ENCODE measurements at places on chromosomes 11 and 22.

- no peak for DNase-seq
Measured at GRCh38 chr11:47607380-47607779, 13.2 kb upstream of the C1QTNF4 start.

DNA sequence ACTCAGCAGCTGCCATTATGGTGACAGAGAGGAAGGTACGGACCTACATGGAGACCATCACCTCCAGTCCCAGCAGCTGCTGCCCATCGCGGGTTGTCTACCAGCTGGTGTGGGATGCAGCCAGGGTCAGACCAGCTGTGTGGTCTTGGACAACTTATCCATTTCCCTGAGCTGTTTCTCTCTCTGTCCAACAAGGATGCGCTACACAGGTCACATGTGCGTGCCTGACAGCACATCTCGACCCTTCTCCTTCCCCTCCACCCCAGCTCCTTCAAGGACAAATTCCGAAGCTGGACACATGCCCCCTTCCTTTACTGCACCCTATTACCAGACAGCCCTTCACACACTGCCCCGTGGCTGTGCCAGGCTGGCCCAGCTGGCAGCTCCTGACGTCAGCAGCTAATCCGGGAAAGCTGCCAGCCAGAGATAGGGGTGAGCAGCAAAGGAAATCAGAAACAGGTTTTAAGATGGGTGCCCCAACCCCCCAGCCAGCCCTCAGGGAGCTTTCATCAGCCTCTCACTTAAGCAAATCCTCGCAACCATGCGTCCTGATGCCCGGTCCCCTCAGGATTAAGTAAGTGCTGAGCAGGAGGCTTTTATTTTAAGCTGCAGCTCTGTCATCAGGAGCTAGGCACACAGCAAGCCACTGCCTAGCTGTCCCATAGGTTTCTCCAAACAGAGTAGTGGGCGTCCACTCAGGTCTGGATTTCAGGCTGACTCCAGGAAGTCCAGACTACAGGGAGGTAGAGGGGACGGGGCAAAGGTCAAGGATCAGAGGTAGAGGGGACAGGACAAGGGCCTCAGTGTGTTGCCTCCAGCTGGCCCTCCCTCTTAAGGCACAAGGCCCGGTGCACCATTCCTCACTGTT, 20.3 kb downstream of the TEF start:
- DNase-seq = no peak

DNA sequence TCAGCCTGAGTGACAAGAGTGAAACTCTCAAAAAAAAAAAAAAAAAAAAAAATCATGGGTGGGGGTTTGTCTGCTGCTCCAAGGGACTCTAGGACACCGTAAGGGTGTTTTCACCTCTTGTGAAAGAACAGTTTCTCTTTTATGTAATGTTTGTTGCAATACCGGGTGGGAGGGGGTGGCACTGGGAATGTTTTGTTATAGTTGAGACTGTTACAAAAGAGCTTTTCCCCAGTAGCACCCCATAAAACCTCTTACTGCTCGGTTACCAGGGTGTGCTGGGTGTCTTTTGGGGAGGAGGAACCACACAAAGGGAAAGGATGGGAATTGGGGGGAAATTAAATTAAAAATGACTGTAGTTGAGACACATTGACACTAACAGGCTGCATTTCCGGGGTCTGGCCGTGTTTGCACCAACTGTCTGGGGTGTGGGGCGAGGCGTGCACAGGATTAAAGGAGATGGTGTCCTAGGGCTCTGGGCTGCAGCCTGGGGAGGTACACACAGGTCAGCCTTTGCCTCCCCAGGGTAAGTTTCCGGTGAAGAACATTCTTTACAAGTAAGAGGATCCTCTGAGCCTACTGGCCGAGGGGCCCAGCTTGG, 1.6 kb downstream of the NFAM1 start:
- DNase-seq = no peak

GRCh38 chr11:33089776-33090175, 50.4 kb downstream of the TCP11L1 start:
- no peak for DNase-seq

- DNase-seq = no peak
Measured at GRCh38 chr11:93766504-93766903, 17.6 kb upstream of the MED17 start.

- DNase-seq = no peak
Measured at GRCh38 chr22:27132400-27132799, 475.0 kb downstream of the MIAT start.

DNA sequence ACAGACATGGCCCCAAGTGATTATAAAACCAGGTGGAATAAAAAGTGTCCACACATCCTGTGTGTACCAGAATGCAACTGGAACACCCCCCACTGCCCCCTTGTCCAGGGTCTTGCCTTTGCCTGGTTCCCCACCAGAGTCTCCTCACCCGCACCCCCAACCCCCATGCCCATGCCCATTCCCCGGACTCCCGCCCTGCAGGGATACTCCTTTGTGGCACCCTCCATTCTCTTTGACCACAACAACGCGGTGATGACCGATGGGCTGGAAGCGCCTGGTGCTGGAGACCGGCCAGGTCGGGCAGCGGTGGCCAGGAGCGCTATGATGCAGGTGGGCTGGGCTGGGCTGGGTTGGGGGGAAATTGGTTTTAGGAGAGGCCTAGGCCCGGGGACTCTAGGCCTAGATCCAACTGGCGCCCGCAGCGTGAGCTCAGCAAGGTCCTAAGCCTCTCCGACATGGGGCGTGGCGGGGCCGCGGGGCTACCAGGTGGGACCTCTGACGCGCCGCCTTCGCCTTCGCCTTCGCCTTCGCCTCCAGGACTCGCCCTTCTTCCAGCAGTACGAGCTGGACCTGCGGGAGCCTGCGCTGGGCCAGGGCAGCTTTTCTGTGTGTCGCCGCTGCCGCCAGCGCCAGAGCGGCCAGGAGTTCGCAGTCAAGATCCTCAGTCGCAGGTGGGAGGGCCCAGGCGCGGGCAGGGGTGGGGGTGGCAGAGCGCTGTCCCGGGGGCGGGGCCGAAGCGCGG, 9.1 kb downstream of the RPS6KA4 start:
- DNase-seq = no peak

DNA sequence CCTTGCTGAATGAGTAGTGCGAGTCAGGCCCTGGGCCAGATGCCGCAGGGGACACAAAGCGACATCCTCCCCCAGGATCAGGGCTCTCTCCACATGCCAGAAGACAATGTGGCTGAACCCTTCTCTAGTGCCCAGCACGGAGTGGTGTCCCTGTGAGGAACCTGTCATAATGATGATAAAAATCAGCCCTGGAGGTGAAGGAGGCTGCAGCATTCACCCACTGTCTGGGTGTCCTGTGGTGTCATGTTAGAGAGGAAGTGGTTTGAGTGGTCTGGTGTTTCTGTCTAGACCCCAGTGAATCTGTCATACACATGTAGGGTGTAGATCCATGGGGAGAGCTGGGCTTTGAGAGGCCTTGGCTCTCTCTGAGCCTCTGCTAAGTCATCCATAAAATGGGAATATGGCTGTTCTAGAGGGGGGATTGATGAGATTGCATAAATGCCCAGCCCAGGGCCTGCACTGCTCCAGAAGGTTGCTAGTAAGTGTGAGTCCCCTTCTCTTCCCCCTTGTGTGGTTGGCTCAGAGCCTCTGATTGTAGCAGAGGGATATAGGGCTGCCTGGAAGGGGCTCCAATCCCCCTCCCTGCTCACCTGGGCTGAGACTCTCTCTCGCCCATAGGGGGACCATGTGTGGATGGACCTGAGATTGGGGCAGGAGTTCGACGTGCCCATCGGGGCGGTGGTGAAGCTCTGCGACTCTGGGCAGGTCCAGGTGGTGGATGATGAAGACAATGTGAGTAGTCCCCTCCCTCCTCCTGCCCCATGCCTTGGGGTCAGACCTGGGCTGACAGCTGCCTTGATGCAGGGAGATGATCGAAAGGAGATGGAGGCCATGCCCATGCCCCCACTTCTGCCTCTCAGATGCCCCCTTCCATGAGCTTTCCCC, 14.3 kb downstream of the MYO7A start:
- DNase-seq = no peak

DNA sequence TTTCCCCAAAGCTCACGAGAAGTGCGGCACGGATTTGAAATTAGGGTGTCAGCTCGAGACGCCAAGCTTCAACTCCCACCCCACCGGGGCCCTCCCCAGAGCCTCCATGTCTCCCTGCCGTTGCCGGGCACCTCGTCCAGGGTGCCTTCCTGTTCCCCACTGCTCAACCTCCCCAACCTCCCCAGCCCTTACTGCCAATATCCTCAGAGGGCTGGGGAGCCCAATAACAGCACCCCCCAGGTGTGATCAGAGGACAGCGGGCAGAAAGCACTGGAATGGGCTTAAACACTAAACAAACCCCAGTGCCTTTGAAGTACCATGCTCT, 1336.4 kb downstream of the TBC1D22A start:
- no peak for DNase-seq

DNA sequence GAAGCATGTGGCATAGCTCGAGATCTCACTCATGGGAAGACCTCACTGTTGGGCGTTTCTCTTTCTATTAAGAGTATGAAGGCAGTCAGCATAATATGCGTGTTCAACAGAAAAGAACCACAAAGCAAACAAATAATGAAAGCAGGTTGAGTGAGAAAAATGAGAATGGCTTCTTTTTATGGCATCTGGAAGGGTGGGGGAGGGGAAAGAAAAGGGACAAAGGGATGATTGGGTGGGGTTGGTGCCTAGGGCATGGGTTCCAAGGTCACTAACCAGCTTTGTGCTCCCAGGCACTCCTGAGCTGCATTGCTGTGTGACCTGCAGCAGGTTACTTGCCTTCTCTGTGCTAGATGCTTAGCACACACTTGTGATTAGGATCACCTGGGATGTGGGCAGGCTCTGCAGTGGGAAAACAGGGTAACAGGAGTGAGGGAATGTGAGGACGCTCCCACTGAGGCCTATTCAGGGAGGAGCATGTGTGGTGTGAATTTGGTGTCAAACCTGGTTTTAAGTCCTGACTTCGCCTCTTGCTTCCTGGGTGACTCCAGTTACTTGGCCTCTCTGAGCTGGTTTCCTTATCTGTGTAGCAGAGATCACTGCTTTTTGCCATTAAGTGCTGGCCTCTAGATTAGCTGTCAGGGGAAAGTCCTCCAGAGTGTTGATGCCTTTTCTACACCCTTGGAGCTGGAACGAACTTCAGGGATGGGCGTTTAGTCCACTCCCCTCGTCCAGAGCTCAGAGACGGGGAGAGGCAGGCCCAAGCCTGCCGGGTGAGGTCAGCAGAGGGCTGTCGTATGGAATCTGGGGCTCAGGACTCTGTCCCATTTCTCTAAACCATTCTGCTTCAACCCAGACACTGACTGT, 74.8 kb downstream of the KIAA1671 start:
- no peak for DNase-seq
